Hair follicular keratinocyte (primary cell): ENCODE measurements at places on chromosomes 6 and 20. TPM values are rescaled to one million over a fixed set of nuclear protein-coding genes. Genes with fewer than 3 reads are reported as not detected.

COL12A1 gene
- 121 and 205 TPM in 2 replicates for total RNA-seq

GPR6 gene
- not detected in 2 replicates for total RNA-seq

COL21A1 gene
- total RNA-seq, result 0.08 and 0.39 TPM in 2 replicates

HLA-DRB5 gene
- not detected in 2 replicates for total RNA-seq

TCF21 gene
- not detected in 2 replicates for total RNA-seq

RPP21 gene
- total RNA-seq, result 66.9 and 75.0 TPM in 2 replicates

DPPA5 gene
- total RNA-seq, result not detected in 2 replicates

CDH4 gene
- total RNA-seq, result 2.2 and 9.3 TPM in 2 replicates

EDN3 gene
- not detected in 2 replicates for total RNA-seq

ZHX3 gene
- 7.9 and 9.7 TPM in 2 replicates for total RNA-seq

PRSS16 gene
- total RNA-seq, result 6.2 and 12.2 TPM in 2 replicates

ANKRD6 gene
- total RNA-seq, result 4.7 and 6.1 TPM in 2 replicates

SLC17A4 gene
- not detected in 2 replicates for total RNA-seq

SLC22A3 gene
- 2.5 and 4.0 TPM in 2 replicates for total RNA-seq

KIF6 gene
- 0.16 and 1.2 TPM in 2 replicates for total RNA-seq

SLC35D3 gene
- not detected in 2 replicates for total RNA-seq

GLP1R gene
- total RNA-seq, result not detected in 2 replicates

CGA gene
- not detected in 2 replicates for total RNA-seq

PRND gene
- total RNA-seq, result not detected in 2 replicates

SSTR4 gene
- total RNA-seq, result not detected in 2 replicates

SPAG4 gene
- total RNA-seq, result 2.1 and 3.5 TPM in 2 replicates

LKAAEAR1 gene
- total RNA-seq, result 2.6 TPM in 1 of 2 replicates, not detected in the other

SPDEF gene
- 0.08 and 0.11 TPM in 2 replicates for total RNA-seq

LST1 gene
- total RNA-seq, result not detected in 2 replicates

PROKR2 gene
- total RNA-seq, result not detected in 2 replicates

CD93 gene
- total RNA-seq, result under 0.01 TPM in 2 replicates

TAP1 gene
- 52.2 and 54.3 TPM in 2 replicates for total RNA-seq

ADGRB3 gene
- total RNA-seq, result not detected in 2 replicates

DUSP15 gene
- 0.23 TPM in 1 of 2 replicates, not detected in the other for total RNA-seq

COL19A1 gene
- not detected in 2 replicates for total RNA-seq

ME1 gene
- 24.3 and 29.8 TPM in 2 replicates for total RNA-seq

STMND1 gene
- total RNA-seq, result not detected in 2 replicates

FLRT3 gene
- total RNA-seq, result 38.8 and 72.3 TPM in 2 replicates

NMBR gene
- 0.11 and 0.31 TPM in 2 replicates for total RNA-seq

PBOV1 gene
- total RNA-seq, result not detected in 2 replicates

NEURL2 gene
- 1.7 and 3.4 TPM in 2 replicates for total RNA-seq

ZNFX1 gene
- 10.9 and 12.2 TPM in 2 replicates for total RNA-seq

TBX18 gene
- total RNA-seq, result under 0.01 and 0.11 TPM in 2 replicates
